HAP-1 (cell line): ENCODE measurements at places on chromosomes 2 and 18.

DNA sequence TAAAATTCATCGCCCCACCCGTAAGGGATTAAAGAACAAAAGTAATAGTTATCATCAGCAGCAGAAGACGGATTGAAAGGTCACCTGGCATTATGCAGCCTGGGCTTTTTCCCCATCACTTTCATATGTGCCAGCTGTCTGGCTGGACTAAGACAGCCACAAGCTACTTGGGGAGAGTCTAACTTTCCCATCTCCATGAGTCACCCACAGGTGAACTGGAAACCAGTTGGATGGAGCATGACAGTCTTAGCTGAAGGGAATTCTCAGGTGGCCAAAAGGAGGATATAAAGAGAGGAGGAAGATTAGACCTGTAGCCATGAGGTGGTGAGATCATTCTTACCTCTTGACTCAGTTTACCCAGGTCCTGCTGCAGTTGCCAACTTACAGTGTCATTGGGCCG is 7.0 kb upstream of the FAM178B start:
- no peak for DNase-seq

DNA sequence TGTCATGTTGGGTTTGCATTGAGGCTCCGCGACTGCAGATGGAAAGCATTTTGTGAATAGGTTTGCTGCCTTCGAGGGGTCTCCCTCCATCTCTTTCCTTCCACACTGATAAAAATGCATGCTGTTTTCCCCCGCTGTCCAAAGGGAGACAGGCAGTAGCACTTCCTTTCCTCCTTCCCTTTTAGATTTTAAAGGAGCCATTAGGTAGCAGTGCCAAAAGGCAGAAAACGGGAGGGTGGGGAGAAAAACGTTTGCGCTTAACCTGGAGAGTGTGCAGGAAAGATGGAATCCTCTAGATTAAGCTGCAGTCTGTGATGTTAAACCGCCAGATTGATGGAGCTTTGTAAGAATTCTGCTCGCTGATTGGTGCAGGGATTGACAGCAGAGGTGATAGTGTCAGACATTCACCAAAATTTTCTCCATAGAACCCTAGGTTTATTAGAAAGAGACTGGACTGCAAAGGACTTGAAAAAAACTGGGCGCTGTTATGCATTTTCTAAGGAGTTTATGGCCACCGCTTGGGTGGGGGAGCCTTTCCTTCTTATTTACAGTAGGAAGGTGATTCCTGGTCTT is 688 bp downstream of the MAPRE2 start:
- peak; percentile 34 for DNase-seq

GRCh38 chr2:96523659-96524481 is 12.7 kb upstream of the ARID5A start:
- DNase-seq = no peak

DNA sequence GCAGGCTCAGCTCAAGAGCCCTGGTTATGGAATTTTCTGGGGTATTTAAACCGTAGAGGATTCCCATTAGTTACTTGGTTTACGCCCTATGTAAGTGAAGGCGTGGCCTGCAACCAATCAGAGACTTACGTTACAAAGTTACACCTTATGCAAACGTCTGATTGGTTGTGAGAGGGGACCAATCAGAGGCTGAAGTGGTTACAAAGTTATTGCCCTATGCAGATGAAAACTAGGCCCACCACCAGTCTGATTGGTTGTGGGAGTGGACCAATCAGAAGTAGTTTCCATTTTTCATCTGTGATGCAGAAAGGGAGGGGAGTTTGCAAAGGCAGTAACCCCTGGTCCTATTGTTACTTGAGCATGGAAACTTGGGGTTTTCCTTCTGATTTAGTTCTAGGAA is 49.1 kb downstream of the DLGAP1 start:
- DNase-seq = no peak

- DNase-seq = no peak
These were observed 109.8 kb upstream of the LTBP1 start for GRCh38 chr2:32836933-32837332.

DNA sequence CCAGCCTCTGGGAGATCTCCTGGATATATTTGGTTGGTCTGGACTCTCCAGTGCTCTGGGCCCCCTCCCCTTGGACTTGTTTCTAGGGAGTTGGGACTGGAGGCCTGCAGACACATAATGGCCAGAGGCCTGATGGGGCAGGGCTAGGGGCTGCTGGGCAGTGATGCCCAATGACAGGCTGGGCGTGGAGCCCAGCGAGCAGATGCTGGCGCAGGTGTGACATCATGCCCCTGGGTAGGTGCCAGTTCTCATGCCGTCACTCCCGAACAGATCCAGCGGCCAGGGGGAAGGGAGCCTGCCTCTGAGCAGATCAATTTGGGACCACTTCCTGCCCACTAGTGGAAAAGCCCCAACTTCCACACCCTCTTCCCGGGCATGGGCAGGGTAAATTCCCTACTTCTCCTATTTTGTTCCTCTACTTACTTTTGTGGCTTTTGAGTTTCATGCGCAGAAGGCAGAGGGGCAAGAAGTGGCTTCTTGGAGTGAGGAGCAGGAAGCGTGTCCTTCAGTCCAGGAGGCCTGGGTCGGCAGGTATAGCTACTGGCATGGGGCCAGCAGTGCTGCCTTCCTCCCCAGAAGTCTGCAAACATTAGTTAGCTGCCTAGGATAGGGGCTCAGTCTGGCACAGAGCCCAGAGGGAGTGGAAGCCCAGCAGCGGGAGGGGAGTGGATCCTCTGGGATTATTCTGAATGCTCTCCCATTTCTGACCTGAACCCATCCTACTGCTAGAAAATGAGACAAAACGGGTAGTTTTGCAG is 6.1 kb downstream of the MPV17 start:
- no peak for DNase-seq

- no peak for DNase-seq
These were observed 319.9 kb downstream of the AGPS start for GRCh38 chr2:177712462-177712861.

DNA sequence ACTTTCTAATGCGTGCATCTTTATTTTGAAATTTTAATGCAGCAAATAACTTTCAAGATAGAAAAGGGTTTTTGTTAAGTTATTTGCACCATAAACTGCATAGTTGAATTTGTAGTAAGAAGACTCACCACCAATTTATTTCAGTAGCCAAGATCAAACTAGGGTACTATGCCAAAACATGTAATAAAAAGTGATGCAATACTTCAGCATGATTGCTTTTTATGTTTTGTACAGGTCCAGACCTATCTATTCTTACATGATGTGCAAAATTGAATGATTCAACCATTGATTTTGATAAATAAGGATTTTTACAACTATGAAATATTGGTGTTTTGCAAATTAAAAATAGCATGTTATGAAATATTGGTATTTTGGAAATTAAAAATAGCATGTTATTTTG is 26.7 kb downstream of the AGPS start:
- no peak for DNase-seq

DNA sequence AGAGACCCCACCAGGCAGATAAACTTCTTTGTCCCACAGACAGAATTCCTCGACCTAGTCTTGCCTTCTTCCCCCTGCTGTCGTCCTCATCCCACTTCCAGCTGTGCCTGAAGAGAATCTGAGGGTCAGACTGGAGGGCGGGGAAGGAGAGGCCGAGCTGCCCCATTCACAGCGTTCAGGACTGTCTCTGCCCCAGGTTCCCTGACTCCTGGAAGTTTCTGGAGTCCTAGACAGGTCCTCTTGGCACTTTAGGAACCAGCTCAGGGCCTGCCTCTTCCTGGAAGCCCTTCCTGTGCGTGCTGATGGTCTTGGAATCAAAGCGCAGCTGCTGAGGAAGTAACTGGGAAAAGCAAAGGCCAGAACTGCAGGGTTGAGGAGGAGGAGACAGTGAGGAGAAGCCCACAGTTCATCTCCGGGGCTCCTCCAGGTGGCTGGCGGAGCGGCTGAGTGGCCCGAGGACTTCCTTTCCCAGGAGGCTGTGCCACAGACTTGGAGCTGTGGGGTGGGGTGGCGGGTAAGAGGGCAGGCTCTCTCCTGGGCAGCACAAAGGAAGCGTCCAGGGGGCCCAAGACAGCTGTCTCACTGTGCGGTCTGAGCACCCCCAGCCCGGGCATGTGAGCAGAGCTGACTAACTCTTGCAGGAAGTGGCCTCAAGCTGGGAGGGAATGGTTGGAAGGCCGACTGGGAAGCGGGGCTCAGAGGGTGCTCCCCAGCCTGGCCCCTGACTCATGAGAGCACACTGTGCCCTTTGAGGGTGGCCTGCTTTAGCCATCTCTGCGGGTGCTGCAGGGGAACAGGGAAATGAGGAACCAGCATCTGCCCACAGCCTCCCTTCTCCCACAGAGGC is 39.5 kb downstream of the SDC1 start:
- no peak for DNase-seq

GRCh38 chr2:97963880-97964279 is 31.9 kb downstream of the TMEM131 start:
- no peak for DNase-seq

- no peak for DNase-seq
These were observed 59.0 kb downstream of the TACR1 start for GRCh38 chr2:75140288-75140687.

DNA sequence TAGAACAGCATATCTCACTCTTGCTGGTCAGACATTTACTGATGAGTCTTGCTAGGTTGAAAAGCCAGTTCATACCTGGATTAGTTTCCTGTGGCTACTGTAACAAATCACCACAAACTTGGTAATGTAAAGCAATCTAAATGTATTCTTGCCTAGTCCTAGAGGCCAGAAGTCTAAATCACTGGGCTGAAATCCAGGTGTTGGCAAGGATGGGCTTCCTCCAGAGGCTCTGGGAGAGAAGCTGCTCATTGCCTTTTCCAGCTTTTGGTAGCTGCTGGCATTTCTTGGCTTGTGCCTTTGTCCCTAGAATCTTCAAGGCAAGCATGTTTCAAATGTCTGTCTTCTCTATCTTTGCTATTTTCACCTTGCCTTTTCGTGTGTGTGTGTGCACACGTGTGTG is 62.3 kb upstream of the MAP4K3 start:
- no peak for DNase-seq

- no peak for DNase-seq
These were observed 75.0 kb upstream of the CCDC85A start for GRCh38 chr2:56108806-56109205.

GRCh38 chr2:3217646-3218045 is 160.0 kb downstream of the EIPR1 start:
- DNase-seq = no peak

DNA sequence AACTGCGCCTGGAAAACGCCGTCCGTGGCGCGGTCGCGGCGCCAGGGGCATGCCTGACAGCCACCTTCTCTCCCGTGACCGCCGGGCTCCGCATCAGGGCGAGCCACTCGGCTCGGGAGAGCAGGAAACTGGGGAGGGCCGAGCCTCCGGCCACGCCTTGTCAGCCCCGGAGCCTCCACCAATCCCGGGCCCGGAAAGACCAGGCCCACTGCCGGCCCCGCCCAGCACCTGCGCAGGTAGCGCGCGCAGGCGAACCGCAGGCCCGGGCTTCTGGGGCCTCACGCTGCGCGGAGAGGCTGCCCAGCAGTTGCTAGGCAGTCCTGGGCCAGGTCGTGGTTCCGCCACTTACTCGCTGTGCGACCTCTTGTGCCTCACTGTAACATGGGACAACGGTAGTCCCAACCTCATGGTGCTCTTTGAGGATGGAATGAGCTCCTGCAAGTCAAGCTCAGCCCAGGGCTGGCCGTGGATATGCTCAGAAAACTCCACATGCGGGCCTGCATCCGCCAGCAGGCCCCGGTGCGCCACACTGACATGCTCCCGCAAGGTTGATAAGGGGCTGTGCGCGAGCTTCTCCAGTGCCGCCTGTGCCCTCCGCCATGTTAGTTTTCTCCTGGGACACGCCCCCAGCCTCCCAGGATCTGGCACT is 97.1 kb downstream of the INHBB start:
- no peak for DNase-seq

GRCh38 chr2:37896319-37896718 is 28.8 kb upstream of the RMDN2 start:
- DNase-seq = no peak

DNA sequence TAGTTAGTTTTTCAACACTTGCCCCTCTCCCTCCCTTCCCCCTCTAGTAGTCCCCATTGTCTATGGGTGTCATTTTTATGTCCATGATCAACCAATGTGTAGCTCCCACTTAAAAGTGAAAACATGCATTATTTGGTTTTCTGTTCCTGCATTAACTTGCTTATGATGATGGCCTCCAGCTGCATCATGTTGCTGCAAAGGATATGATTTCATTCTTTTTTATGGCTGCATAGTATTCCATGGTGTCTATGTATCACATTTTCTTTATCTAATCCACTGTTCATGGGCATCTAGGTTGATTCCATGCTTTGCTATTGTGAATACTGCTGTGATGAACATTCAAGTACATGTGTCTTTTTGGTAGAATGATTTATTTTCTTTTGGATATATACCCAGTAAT is 70.5 kb downstream of the PDE11A start:
- DNase-seq = no peak

- no peak for DNase-seq
These were observed 94.2 kb upstream of the SLC39A10 start for GRCh38 chr2:195562570-195563566.

- peak; percentile 84 for DNase-seq
These were observed 112.3 kb downstream of the ARHGAP15 start for GRCh38 chr2:143241403-143242088.

- DNase-seq = no peak
These were observed 31.3 kb downstream of the IL1R2 start for GRCh38 chr2:102022884-102023539.

- peak; percentile 58 for DNase-seq
These were observed 1.3 kb downstream of the BCL2 start for GRCh38 chr18:63317982-63318888.

- no peak for DNase-seq
These were observed 814.5 kb upstream of the RAB6C start for GRCh38 chr2:129165006-129165405.

GRCh38 chr2:31483246-31483645 is 68.7 kb upstream of the XDH start:
- no peak for DNase-seq

DNA sequence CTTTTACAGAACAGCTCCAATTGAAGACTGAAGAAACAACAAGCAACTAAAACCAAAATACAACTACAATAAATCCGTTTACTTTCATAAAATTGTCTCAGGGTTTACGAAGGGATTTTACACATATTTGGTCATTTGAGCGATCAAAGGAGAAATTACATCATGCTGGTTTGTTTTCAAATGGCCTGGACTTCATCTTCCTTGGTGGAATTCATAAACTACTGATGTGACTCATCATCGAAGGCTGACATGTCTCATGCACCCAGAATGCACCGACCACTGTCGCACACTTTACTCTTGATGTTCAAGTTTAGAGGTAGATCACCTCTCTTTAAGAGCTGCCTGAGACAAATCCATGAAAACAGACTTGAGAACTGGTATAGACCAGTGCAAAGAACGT is 25.6 kb upstream of the PMAIP1 start:
- no peak for DNase-seq

DNA sequence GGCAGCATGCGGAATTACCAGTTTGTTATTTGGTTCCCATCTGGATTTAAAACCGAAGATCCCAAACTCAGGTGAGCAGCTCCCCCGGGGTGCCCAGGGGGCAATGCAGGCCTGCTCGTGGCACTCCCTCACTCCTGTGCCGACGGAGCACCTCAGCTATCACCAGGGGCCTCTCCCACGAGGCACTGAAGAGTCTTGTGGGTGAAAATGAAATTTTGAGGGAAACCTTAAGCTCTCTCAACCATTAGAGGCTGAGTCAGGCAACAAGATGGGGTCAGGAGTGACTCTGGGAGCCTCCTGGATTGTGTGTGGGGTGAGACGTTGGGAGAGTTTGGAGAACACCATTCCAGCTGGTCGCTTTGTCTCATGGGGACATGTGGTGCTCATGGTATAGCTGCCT is 189.0 kb downstream of the PRKCE start:
- no peak for DNase-seq
